ENCODE measurements at places on chromosomes 4 and X. TPM values are rescaled to one million over a fixed set of nuclear protein-coding genes. Genes with fewer than 3 reads are reported as not detected.

The KLF8 gene
- 7.7 TPM for total RNA-seq

GRCh38 chr4:159941076-159941475 lies 838.2 kb downstream of the RAPGEF2 start:
- DNase-seq = no peak

GRCh38 chr4:113293043-113293560 lies 243.6 kb downstream of the ANK2 start:
- DNase-seq = no peak

DNA sequence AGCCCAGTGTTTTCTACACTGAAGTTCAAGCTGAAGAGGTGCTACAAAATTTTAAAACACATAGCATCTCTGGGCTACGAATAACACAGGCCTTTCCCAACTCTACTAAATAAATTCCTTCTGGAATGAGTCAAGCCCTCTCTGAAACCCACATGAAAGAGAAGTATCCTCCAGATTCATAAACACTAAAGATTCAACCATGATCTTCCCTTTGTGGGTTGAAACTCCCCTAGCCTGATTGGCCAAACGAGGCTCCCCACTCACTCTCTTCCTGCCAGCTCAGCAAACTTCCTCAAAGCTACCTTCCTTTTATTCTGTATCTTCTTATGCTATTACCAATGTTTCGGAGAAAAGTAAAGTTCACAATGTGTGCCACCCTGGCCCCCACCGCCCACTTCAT lies 95.4 kb downstream of the NKX6-1 start:
- DNase-seq = no peak
